ENCODE measurements at places on chromosomes 4 and X. TPM values are rescaled to one million over a fixed set of nuclear protein-coding genes. Genes with fewer than 3 reads are reported as not detected.

KLHL4 gene
- total RNA-seq, result 19.8 TPM

HOPX gene
- total RNA-seq, result 1.7 TPM

DNA sequence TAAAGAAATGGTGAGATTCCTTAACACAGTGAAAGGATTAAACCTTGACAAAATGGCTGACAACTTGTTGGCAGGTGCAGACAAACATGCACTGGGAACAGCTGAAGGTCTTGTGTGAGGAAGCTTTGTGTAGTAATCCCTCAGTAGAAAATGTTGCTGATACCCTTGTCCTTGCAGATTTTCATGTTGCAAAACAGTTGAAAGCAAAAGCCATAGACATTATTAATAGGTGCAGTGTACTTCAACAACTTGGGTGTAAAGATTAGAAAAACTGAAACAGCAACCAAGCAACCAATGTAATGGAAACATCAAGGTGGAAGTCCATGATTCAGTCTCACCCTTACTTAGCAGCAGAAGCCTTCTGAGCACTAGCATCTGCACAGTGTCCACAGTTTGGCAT is 29.8 kb downstream of the UGT2B7 start:
- H3K27ac ChIP-seq, result no peak overlapping the region
- no peaks in the 10 kb centered on the region for H3K36me3 ChIP-seq
- no peak overlapping the region for H3K4me3 ChIP-seq
- no peak for DNase-seq

FATE1 gene
- total RNA-seq, result not detected

- no peak overlapping the region for H3K27ac ChIP-seq
- no peak for DNase-seq
- no peaks in the 10 kb centered on the region for H3K36me3 ChIP-seq
- H3K27me3 ChIP-seq, result no peaks in the 10 kb centered on the region
- no peak overlapping the region for H3K4me3 ChIP-seq
- no peaks in the 10 kb centered on the region for H3K4me1 ChIP-seq
These were observed 10.8 kb upstream of the COPS4 start for GRCh38 chr4:83024233-83024632.

SPANXC gene
- not detected for total RNA-seq

DNA sequence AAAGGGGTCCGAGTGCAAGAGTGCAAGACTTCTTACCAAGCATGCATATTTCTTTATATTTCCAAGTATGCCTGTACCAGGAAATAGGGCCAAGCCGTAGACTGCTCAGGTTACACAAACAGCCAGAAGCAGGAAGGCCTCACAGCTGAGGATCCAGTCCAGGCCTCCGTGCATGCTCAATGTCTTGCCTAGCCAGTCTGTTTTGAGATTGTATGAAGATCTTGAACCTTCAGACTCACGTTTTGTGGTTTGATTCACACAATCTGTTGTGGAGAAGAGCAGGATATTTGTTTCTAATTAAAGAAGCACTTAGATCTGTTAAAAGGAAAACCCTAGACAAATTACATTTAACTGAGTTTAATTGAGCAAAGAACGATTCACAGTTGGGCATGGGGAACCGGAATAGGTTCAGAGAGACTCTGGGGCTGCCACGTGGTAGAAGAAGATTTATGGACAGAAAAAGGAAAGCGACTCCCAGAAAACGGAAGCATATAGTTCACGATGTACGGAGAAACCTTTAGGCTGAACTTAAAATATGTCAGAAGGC is 1.2 kb downstream of the MGST2 start:
- peaks cover 10% of the 10 kb centered on the region for H3K4me1 ChIP-seq
- no peaks in the 10 kb centered on the region for H3K36me3 ChIP-seq
- H3K27ac ChIP-seq, result peak overlapping the region; percentile 71

GRCh38 chrX:85620466-85620865 is 241.0 kb upstream of the POF1B start:
- H3K4me3 ChIP-seq, result no peak overlapping the region
- no peaks in the 10 kb centered on the region for H3K4me1 ChIP-seq
- DNase-seq, result no peak
- no peaks in the 10 kb centered on the region for H3K27me3 ChIP-seq
- no peak overlapping the region for H3K27ac ChIP-seq

DNA sequence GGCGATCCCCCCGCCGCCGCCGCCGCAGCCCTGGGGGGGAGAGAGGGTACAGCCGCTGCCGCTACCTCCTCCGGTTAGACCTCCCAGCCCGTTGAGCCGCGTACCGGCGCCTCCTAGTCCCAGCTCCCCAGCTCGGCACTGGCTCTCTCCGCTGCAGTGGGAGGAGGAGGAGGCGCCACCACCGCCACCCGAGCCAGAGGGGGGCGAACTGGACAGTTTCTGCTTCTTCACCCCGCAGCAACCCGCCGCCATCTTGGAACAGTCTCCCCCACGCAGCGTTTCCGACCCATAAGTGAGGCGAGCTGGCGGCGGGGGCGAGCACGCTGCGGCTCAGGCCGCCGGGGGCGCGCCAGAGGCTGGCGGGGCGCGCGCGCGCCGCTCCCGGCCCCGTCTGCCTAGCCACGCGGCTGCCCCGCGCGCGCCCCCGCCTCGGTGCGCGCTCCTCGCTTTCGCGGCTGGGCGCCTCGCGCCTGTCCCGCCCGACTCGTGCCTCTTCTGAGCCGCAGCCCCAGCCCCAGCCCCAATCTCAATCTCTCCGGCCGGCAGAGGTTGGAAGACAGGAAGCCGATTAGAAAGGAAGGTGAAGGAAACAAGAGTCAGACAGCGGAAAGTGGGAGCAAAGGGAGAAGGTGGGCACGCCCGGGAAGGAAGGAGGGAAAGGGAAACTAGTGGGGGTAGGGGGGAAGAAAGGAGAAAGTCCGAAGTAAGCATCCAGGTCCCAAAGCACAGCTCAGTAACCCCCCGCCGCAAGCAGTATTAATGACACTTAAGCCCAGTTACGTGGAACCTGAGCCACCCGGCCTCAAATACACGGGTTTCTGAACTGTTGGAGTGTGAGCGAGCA is at the start of gene AMMECR1:
AMMECR1 (minus strand) TSS at position 266 of the 844 bp plus-strand sequence; CDS start at position 252, 14 bp downstream.
- no peaks in the 10 kb centered on the region for H3K36me3 ChIP-seq
- no peaks in the 10 kb centered on the region for H3K4me1 ChIP-seq
- peak; percentile 65 for DNase-seq
- peak within 1 kb of the TSS; percentile 76 for H3K4me3 ChIP-seq
- no peaks in the 10 kb centered on the region for H3K27me3 ChIP-seq

DNA sequence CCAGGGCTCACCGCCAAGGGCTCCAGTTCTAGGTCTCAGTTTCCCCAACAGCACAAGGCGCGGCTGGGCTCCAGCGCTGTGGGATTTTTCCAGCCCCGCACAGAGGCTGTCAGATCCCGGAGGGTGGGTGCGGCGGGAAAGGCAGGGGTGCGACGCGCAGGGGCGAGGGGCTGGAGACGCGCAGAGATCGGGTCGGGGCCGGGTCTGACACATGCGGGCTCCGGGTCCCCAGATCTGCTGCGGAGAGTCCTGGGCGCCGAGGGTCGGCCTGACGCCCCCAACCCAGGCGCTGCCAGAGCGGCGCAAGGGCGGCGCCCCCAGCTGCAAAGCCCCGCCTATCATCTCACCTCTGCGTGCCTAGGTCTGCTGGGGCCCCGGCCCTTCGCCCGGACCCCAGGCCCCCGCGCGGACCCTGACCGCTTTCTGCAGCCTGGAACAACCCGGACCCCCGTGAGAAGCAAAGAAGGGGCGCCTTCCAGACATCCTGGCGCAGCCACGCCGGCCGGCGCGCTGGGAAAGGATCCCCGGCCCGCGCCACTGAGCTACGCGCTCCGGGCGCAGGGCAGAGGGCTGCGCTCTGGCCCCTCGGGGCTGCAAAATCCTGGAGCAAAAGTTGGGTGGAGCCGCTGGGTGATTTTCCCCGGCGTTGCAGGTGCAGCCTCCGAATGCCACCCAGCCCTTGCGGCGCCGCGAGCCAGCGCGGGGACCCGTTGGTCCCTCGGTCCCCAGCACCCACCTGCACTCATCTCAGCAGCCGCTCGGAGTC is 486 bp downstream of the ABLIM2 start:
- peaks cover 4% of the 10 kb centered on the region for H3K4me1 ChIP-seq
- peak overlapping the region; percentile 84 for H3K4me3 ChIP-seq
- peaks cover 19% of the 10 kb centered on the region for H3K27me3 ChIP-seq
- H3K36me3 ChIP-seq, result no peaks in the 10 kb centered on the region
- DNase-seq, result no peak

- DNase-seq, result peak; percentile 88
- peaks cover 13% of the 10 kb centered on the region for H3K36me3 ChIP-seq
- peak overlapping the region; percentile 83 for H3K27ac ChIP-seq
- peaks cover 33% of the 10 kb centered on the region for H3K4me1 ChIP-seq
- no peaks in the 10 kb centered on the region for H3K27me3 ChIP-seq
- peak overlapping the region; percentile 46 for H3K4me3 ChIP-seq
These were observed 56.1 kb downstream of the PLS3 start for GRCh38 chrX:115616943-115617563.

GRCh38 chrX:47327902-47328301 is 42.5 kb upstream of the ZNF157 start:
- no peak overlapping the region for H3K4me3 ChIP-seq
- H3K27ac ChIP-seq, result no peak overlapping the region
- H3K27me3 ChIP-seq, result no peaks in the 10 kb centered on the region
- no peaks in the 10 kb centered on the region for H3K4me1 ChIP-seq

All from astrocyte (in vitro differentiated cells and primary cell).